ENCODE measurements at places on chromosomes 3 and 15.

GRCh38 chr3:46036191-46036590 is 8.9 kb upstream of the XCR1 start:
- no peak for DNase-seq

DNA sequence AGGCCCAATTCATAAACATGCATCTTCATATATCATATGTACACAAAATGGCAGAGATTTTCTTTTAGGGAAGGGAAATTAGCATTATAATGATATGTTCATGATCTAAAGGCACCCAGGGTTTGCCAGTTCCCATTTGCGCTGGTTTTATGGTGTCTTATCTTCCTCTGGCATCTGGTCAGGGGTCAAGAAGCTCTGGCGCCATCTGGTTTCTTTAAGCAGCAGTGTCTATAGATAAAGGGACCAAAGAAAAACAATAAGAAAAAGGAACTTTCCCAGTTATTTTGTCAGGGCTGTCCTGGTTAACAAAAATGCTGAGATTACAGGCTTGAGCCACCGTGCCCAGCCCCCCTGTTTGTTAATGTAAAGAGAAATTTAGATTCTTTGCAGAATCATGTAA is 3.3 kb upstream of the DCP1A start:
- DNase-seq, result no peak

GRCh38 chr3:51662456-51662855 is 8.6 kb upstream of the TEX264 start:
- DNase-seq, result no peak

DNA sequence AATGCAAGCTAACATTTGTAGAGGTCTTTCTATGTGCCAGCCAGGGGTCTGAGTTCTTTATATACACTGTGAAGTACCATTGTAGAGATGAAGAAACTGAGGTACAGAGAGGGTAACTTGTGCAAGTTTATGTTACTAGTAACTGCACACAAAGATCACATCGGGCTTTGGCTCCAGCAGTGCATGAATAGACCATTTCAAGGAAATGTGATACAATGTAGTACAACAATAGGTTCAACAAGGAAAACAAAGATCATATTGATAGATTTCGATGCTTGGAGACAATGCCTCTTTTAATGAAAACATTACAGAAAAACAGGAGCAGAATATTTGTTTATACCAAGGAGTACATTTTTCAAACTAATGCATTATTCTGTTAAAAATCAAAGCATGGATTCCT is 115.3 kb downstream of the POLR2M start:
- no peak for DNase-seq

DNA sequence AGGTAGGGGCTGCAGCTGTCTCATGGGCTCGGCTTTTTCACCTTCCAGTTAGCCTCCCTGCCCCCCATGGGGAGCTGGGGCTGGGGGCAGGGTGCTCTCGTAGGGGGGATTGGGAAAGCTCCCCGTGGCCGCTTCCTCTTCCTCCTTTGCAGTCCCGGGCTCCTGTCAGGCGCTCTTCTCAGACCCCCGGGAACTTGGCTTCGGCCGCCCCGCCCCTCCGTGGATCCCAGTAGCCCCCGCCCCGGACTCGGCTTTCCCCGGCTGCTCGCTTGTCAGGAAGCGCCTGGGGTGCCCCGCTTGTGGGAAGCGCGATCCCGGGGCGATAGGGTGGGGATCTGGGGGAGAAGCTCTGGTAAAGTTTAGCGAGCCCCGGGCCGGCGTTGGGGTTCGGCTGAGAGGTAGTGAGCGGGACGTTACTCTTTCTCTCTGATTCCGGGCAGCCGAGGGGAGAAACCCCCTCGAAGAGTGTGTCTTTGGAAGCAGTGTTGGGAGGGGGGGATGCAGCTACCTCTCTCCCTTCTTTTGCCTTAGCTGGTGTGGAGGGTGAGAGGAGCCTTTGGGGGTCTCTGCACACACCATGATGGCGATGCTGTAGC is 611 bp downstream of the PIAS1 start:
- DNase-seq, result no peak
